ENCODE measurements at places on chromosomes 16 and 17.

DNA sequence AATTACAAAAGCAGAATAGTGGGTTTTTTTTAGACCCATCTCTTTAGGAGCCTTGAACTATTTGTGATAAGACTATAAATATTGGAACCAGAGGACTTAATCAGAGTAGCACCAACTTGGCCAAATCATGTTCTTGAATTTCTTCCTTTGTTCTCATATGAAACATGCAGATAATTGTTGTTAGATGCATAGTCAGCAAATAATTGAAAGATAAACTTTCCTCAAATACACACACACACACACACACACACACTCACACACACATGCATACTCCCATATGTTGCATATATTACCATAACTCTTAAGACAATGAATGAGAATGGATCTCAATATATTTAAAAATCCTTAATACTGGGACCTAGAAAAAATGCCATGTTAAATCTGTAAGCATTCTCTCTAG lies 310.4 kb downstream of the KCNJ2 start:
- no peak for DNase-seq

DNA sequence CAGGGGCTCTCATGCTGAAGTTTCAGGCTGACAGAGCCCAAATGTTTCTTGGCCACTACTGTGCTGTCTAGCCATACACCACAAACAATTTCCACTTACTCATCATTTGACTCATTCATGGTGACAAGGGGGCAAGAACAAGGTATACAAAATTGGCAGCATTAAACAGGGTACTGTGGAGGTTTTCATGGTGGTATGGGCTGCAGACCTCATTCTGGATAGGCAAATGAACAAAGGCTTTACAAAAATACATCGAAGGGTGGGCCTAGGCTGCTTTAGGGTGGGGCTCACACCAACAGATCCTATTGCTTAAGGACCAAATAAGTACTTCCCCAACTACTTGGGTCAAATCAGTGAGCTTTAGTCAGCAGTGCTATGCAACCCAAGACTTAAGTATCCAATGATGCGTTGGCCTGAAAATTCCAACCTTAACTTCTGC lies 53.0 kb downstream of the N4BP1 start:
- DNase-seq = peak; percentile 68

DNA sequence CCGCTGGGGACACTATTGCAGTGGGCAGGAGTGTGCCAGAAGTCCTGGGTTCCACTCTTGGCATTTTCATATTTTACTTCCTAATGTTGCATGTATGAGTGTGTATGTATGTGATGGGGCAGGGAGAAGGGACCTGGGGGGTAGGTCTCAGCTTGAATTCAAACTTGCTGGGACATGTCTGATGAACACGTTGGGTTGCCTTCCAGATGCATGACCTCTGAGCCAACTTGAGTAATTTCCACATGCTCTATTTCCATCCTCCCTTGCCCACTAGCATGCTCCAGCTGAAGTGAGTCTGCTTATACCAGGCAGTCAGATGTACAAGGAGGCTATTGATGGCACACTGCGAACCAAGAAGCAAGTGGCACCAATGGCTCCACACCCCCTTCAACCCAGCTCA lies 32.9 kb upstream of the SRSF1 start:
- no peak for DNase-seq

GRCh38 chr17:72684405-72685020 lies 408.0 kb downstream of the SLC39A11 start:
- DNase-seq = no peak

DNA sequence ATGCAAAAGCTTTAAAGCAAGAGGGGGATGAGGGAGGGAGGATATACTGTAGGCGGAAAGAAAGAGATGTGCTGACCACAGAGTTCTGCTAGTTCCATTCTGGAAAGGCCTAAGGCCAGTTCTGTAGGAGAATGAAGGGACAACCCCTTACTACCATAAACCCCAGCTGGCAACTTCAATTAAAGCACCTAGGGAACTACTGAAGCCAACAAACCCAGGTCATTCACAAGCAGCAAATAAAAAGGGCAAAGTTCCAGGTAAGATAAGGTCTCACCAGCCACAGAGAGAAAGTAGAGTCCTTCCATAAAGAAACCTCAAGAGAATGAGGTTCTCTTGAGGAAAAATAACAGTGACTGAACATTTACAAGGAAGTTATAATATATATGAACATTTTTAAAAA lies 12.8 kb downstream of the TERF2 start:
- no peak for DNase-seq

- peak; percentile 11 for DNase-seq
These were observed 12.3 kb downstream of the HMOX2 start for GRCh38 chr16:4488499-4488967.

- DNase-seq = no peak
These were observed 91.3 kb downstream of the METRNL start for GRCh38 chr17:83170571-83171260.

DNA sequence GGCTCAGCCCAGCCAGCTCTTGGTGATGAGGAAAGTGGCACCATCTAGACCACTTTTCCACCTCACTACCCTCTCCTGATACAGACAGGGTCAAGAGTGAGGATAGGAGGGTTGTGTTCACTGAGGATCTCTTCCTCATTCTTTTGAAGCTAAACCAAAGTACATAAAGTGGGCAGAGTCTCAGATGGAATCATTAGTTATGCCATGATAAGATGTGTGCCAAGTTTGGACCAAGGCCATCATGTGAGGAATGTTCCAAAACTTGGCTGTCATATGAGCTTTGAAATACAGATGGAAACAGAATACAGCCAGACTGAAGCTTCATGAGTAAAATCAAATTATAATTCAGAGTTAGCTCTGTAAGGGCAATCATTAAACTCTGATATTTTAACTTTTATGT lies 37.2 kb downstream of the ACSM1 start:
- no peak for DNase-seq

- no peak for DNase-seq
These were observed 17.2 kb downstream of the CMIP start for GRCh38 chr16:81461766-81462165.

GRCh38 chr17:72985882-72986720 lies 106.4 kb downstream of the SLC39A11 start:
- peak; percentile 77 for DNase-seq

GRCh38 chr16:16148755-16149154 lies 74.5 kb downstream of the ABCC6 start:
- DNase-seq = no peak

- peak; percentile 57 for DNase-seq
These were observed 748 bp upstream of the PRSS8 start for GRCh38 chr16:31136287-31136662.

GRCh38 chr16:6836766-6837165 lies 495.9 kb upstream of the RBFOX1 start:
- no peak for DNase-seq

GRCh38 chr17:18954321-18954720 lies 2.4 kb downstream of the SLC5A10 start:
- peak; percentile 65 for DNase-seq

DNA sequence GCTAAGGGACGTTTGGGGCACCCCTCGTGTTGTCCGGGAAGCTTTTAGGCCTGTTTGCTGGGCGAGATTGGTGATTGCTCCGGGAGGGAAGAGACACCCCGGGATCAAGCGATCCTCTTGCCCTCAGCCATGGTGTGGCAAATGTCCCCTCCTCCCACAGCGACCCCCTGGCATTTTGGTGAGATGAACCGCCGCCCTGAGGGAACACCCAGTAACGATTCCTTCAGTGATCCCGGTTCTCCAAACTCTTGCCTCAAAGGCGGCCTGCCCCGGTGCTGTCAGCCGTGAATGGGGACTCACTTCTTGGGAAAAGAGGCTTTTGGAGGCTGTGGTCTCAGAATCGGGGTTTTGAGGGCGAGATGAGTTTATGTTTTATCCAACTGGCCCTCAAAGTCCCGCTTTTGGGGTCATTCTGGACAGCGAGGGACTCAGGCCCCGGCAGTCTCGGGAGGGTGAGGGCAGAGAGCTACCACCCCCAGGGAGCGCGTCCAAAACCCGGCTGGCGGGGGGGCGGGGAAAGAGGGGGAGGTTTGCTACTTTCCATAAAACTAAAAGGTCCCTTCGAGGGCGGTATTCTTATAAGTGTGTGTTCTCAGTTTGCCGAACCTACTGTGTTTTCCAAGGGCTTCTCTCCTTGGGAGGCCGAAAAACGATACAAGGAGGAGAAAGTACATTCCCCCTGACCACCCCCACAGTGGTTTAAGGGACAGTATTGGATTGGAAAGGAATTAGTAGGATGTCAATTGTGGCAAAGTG lies 232.7 kb downstream of the MRTFB start:
- DNase-seq = peak; percentile 92

DNA sequence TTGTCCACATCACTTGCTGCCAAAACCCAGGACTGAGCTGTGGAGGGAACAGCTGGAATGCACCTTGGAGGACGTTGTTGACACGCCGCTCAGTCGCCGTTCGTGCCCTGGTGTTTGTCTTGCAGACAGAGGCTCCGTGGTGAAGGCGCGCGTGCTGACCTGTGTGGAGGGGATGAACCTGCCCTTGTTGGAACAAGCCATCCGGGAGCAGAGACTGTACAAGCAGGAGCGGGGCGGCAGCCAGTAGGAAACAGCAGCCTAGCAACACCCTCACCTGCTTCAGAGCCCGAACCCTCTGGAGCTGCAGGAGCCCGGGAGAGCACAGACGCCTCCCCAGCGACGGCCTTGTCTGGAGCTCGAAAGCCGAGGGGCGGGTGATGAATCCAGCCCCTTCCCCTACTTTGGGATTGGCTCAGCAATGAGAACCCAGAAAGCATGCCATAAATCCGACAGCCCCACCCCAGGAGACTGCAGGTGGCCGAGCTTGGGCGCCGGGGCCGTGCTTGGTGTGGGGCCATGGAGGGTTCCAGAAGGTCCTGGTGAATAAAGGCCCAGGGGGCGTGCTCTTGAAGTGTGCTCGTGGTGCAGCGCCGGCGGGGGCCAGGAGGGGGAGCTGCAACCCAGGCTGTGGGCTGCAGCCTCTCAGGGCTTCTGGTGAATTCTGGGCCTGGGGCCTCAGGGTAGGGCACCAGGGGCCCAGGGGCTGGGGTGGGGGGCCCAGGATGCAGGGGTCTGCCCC lies 470 bp upstream of the CDK3 start:
- peak; percentile 97 for DNase-seq

DNA sequence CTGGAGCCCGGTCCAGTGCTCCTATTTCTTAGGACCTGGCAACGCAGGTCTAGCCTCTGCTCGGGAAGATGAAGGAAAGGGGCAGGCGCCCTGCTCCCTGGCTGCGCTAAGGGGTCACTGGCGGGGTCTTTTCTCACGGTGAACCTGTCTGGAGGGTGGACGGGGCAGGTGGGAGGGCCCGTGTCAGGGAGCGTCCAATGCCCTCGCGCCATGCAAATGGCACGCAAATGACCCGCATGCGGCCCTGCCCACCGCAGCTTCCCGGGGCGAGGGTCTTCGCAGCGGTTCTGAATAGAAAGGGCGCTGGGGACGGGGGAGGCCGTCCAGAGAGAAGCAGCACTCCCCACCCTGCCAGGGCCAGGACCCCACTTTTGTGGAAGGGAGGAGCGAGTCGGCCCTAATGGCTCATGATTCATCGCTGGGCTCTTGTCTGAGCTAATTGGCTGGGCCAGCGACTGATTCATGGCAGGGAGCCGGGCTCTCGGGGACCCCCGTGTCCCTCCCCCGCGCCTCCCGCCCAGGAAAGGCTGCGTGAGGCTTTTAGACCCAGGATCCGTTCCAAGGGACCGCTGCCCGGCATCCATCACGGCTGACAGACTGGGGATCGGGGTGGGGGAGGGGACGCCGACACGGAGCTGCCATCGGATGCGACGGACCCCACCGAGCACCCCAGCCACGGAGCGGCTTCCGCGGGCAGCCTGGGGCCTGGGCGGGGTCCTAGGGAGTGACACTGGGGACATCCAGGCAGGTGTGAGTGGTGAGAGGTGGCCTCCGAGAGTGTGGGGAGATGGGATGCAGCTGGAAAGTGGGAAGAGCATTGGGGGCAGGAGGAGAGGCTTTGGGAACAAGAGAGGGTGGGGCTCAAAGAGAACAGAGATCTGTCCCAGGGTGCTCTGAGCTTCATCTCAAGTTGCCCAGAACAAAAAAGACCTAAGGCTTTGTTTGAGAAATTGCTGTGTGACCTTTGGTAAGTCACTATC lies 25.0 kb upstream of the NGFR start:
- no peak for DNase-seq

DNA sequence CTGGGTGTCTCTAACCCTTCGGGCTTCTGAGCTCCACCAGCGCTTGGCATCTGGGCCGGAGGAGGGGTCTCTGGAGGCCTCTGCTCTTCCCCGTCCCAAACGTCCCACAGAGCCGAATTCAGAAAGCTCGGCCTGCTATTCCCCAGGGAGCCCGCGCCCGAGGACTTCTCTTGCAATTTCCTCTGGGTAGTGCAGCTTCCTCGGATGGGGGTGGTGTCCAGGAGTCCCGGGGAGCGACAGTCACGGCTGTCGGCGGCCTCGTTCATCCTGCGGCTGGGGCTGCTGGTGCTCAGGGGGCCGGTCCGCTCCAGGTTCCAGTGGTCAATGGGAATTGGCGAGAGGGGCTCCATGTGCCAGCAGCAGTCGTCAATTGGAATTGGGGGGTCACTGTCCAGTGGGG lies 11.8 kb upstream of the NLRC3 start:
- no peak for DNase-seq

DNA sequence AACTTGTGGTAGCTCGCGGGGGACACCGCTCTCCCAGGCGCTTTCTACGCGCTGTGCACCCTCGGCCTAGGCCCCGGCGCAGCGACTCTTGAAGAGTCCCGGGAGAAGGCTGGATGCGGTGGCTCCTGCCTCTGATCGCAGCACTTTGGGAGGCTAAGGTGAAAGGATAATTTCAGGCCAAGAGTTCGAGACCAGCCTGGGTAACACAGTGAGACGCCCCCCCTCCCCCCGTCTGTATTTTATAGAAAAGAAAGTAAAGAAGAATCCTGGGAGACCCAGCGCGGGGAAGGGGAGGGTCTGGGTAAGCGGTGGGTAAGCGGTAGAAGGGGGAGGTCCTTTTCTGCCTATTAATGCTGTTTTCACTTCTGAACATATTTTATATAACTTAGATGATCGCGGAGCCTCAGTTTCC lies 486 bp upstream of the PLLP start:
- no peak for DNase-seq

DNA sequence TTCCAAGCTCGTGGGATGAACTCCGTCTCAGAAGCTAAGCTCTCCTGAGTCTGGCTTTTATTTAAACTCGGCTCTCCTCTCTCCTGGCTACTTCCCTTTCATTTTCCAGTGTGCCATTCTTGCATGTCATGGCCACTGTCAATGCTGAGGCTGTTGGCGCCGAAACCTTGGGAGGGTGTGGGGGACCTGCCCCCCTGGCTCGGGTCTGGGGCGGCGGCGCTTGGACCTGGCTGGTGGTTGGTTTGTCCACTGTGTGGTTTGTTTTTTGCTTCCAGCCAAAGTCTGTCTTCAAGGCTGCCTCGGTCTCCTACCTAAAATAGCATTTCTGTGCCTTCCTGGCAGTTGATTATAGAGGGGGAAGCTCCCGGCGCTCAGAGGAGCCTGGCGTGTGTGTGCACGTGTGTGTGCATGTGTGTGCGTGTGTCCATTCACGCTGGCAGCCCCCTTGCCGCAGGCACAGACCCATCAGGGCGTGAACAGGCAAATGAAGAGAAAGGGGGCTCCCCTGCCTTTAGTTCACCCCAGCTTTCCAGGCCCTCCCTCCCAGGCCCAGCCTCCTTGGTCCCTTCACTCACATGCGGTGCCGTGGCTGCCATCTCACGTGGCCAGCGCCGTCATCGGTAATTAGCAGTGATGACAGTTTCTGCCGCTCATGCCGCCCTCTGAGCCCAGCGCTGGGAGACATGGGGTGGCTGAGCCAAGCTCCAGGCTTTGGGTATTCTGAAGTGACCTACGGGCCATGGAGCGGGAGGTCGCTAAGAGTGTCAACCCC lies 179.9 kb downstream of the SEC14L1 start:
- peak; percentile 76 for DNase-seq
